ENCODE measurements at places on chromosomes 7 and 10.

DNA sequence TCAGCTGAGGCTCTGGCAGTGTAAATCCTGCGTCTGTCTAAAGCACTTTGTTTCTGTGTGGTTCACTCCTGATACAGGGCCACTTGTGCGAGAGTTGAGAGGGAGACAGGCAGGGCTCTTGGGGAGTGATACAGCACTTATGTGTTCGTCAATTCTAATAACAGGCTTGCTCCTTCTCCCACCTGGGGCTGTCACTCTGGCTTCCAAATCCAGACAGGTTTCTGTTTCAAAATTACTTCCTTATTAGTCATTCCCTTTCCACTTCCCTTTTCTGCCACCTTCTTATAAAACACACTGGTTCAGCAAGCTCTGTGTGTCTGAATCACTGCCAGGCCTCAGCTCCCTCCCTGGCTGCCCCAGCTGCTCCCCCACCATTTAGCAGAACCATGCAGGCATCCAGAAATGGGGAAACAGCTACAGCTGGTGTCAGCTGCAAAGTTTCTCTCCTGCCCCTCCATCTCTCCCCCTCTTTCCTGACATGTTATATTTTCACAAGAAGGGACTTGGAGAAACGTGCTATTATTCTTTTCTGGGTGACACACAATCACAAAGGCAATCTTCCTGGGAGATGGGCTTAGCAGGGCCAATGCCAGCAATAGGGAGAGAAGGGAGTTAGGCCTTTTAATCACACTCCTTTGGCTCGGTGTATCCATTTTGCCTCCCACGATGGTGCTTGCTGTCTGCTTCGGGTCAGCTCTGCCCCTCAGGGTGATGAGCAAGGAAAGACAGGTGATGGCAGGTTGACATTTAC is 58.4 kb upstream of the ZNRF2 start:
- no peak for DNase-seq

GRCh38 chr7:101598422-101598985 is 30.6 kb downstream of the MYL10 start:
- DNase-seq = no peak

- no peak for DNase-seq
These were observed 20.0 kb upstream of the JAZF1 start for GRCh38 chr7:28200598-28200997.

- no peak for DNase-seq
These were observed 336.5 kb upstream of the PRKCQ start for GRCh38 chr10:6916601-6917000.

DNA sequence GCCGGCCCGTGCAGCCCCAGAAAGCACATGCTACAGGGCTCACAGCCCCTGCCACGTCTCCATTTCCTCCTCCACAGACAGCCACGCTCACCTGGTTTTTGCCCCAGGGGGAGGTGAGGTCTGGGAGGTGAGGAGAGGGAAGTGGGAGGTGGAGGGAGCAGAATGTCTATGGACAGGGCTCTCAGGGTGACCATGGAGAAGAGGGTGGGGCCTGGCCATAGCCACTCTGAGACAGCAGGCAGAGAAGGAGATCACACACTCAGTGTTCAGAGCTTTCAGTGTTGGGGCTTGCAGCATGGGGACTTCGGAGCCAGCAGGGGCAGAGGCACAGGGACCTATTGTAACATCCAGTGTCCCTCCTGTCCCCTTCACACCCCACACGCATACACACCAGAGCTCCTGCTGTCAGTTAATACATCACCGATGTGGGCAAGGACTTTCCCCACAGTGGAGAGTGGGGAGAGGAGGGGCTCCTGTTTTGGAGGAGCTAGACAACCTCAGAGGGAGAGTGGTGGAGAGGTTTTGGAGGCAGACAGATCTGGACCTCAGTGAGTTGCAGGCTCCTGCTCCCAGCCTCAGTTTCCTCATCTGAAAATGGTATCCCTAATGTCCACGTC is 14.4 kb downstream of the WDFY4 start:
- DNase-seq = no peak

DNA sequence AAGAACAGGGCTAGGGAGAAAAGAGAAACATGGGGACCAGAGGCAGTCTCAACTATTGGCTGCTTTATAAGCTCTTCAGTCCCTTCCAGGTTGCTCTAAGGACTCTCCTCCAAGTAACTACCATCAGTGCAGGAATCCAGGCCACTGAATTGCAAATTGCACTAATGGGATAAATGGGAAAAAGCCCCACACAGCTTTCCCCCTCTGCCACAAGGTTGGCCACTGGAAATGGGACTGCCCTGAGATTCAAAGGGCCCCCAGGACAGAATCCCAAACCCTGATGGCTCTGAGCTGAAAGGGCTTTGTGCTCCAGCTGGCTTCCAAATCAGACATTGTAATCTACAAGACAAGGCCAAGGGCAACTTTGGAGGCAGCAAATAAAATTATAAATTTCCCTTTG is 633.2 kb downstream of the ACTR3B start:
- DNase-seq = no peak

DNA sequence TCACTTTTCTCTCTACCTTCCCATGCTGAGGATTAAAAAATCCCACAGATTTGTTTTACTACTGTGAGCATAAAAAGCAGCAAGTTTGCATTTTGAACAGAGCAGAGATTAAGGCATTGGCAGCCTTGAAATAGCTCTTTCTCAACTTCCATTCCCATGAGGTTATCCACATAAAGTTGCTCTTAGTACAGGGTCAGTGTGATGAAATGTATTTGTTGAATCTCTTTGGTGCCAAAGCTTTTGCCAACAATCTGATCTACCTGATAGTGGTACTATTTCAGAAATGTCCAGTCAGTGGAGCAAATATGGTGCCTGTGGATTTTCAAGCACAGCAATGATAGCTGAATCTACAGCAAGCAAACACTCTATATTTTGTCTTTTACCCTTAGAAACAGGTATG is 254.8 kb downstream of the INHBA start:
- DNase-seq = no peak

DNA sequence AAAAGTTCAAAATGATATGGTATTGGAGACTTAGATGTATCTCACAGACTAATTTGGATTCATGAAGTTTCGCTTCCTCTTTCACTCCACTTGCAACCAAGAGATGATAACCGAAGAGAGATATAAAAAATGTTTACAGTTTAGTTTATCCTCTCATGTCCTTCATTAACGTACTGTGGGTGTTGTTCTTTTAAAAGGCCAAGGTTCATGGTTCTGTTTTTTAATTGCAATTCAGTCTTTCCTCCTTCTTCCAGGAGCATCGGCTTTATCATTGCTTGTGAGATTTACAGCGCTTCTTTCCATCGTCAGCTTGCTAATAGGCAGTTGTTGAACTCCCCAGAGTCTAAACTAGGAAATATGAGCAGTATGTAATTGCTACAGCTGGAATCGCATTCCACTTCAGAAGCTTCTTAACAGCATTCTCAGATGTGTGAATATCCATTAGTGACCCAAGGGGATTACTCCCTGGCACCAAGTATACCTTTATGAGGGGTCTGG is 75.9 kb upstream of the HGF start:
- no peak for DNase-seq

DNA sequence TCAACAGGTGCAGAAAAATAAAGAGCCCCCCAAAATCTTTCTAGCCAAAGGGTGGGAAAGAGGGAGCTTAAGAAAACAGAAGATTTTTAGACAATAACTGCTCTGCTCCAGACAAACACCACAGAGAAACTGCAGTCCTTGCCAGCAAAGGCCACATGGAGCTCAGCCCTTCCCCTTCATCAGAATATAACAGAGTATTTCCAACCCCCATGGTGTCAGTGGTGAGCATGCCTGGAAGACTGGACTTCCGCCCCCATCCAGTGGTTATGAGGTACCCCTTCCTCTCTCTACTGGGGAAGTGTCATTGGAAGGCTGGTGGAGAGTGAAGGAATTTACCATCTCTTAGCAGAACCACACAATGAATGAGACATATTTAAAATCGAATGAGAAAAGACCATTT is 1007.3 kb upstream of the CELF2 start:
- no peak for DNase-seq

DNA sequence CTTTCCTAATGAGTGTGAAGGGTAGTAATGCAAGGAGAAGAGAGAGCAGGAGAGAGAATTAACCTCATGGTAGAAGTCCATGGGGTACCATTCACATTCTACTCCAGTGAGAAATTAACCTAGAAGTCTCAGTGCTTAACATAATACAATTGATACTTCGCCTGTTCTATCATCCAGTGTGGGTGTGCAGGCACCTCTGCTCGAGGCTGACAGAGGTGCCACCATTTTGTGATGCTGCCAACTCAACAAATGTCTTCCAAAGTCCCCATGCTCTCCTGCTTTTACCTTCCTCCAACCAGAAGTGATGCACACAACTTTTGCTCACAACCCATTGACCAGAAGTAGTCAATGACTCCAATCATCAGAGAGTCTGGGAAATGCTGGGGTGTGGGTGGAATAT is 118.3 kb upstream of the LAMB4 start:
- DNase-seq = no peak

- no peak for DNase-seq
These were observed 241.5 kb upstream of the SP8 start for GRCh38 chr7:21028186-21028585.

- no peak for DNase-seq
These were observed 104.6 kb downstream of the MBL2 start for GRCh38 chr10:52668024-52668423.

DNA sequence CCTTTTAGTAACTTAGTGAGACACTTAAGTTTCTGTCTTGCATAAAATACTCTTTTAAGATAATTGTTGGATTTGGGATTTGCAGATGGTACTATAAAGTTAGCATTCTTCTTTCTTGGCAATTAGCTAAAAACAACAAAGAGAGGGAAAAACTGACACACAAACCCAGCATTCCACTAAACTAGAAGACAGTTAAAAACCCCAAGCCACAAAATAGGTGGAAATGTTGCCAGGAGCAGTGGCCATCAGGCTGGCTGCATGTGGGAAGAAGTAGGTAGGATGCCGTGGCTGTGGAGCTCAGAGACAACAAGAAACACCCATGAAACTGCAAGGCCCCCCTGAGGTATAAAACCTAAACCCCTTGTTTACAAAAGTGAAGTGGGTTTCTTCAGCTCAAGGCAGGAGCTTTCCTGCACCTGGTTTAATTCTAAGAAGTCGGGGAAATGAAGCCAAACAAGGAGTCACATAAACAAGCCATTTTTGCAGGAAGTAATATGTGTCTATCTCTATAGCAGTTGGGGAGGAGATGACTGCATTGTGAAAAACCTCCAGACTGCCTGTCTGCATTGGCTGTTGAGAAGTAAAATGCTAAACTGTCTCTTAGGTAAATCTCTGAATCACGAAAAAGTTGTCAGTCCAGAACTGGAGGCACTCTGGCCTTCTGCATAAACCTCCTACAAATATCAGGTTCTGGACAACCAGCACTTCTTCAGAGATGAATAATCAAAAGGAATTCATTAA is 9.5 kb downstream of the RAB18 start:
- DNase-seq = no peak

GRCh38 chr10:83871187-83872081 is 267.9 kb upstream of the GHITM start:
- DNase-seq = no peak

DNA sequence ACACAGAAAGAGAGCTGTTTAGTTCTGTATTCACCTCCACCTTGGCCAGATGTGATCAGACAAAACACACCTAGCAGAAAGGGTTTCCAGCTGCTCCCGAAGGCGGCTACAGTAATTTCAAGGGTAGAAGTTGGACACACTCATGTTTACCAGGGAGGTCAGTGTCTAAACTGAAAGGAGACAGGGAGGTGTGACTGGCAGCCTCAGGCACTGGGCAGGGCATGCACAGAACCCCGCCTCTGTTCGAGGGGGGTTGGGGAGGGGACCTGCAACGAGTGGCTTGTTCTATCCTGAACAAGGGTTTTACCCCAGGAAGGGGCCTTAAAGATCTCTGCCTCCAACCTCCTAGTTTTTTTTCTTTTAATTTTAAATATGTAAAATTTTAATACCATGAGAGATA is 49.6 kb downstream of the BPGM start:
- DNase-seq = no peak

- DNase-seq = no peak
These were observed 108.4 kb upstream of the ZMIZ1 start for GRCh38 chr10:78960316-78960800.

DNA sequence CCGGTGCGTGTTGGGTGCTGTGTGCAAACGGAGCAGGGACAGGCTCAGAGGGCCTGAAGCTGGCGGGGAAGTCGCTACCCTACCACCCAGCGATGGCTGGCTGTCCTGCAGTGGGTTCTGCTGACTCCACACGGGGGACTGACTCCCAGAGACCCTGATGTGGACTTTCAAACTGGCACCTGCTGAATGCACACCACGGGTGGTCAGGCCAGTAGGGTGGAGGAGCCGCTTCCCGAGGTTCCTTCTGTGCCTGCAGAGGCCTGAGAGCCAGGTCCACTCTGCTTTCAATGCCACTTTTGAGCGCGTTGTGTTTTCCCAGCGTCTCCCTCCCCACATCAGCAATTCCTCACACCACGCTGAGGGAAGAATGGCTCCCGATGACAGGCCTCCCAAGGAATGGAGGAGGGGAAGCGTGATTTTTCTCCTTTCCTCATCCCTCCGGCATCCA is 135.3 kb downstream of the ADARB2 start:
- no peak for DNase-seq

GRCh38 chr10:101228966-101229265 is 347 bp downstream of the LBX1 start:
- DNase-seq = no peak

- no peak for DNase-seq
These were observed 75.0 kb upstream of the JCAD start for GRCh38 chr10:30134171-30134945.

DNA sequence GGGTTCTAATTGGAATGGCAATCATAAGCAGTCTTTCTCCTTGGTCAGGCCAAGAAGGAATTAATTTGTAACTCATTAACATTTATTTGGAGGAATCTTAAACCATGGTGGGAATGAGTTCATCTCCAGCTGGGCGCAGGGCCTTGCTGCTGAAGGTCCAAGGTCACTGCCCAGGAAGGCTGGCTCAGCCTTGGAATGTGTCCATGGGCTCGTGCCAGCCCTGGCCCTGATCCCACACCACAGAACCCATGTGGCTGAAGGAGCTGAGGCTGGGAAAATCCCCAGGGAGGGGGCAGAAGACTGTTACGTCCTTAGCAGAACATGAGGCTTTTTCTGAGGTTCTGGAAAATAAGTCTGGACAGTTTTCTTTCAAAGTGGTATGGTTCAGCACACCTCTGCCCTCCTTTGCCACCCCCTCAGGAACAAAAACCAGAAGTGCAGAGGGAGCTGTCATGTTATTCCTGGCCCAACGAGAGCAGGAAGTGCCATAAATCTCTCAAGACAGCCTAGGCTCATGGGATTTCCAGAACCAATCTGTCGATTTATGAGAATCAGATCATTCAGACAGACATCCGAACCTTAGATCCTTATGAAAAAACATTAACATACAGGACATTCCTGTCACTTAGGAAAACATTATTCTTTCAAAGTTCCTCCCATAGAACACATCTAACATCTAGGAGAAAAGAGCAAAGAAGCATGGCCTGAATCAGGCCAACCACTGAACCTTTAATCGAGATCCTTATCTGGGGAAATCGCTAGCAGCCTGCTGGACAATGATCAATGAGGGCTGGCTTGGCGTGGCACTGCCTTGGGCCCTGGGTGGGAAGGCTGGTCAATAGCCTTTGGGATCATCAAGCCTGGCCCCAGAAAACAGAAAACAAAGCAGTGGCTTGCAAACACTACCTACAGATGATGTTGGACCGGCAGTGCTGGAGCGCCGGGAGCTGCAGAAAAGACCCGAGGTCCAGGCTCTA is 134.3 kb downstream of the TAX1BP1 start:
- no peak for DNase-seq
